Activated naive CD4-positive, alpha-beta T cell (primary cell): ENCODE measurements at places on chromosomes 2 and 18.

GRCh38 chr2:46014911-46015654, 282.1 kb upstream of the EPAS1 start:
- DNase-seq: no peak

DNA sequence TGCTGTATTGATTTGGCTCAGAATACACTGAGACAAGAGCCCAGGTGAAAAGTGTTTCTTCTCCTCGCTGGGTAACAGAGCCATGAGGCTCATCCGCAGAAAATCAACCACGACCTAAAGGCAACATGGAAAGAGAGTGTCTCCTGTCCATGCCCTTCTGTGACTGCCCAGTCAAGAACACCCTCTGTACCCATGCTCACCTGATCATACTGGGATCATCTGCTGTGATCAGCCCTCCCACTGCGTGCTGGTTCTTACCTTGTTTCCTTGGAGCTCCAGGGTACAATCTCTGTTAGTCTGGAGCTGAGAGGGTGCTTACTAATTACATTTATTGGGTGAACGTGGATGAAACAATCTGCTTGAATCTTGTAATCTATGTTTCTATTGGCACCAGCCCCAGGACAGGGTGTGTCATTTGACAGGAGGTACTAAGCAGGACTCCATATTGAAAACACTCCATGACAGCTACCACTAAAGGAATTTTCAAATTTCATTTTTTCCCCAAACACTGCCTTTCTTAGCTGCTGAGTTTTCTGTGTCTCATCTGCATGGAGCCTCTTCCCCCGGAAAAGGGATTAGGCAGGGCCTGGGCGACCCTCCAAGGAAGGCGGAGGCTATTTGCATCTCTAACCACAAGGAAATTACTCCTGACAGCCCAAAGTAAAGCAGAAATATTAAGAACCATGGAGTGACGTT, 39.7 kb upstream of the GRP start:
- no peak for DNase-seq

DNA sequence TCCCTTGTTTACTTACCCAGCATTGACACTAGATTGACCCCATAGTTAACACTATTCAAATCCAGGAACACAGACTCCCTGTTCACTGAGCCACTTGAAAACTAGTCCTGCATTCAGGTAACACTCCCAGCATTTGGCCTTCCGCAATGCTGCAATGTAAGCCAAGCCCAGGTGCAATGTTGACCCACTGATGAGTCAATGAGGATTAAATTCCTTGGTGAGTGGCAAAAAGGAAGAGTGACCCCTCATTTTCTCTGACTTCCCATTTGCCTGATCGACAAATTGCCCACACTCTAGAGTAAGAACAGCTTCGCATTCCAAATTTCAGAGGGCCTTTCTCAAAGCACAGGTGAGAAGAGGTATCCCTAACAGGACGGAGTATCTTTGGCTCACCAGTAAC, 251.9 kb downstream of the FBXO15 start:
- no peak for DNase-seq

GRCh38 chr2:152415231-152415642, 80.3 kb downstream of the FMNL2 start:
- no peak for DNase-seq

GRCh38 chr18:57802213-57803102, 657 bp downstream of the ATP8B1 start:
- no peak for DNase-seq

- DNase-seq: no peak
Measured at GRCh38 chr2:205696927-205697441, 14.7 kb downstream of the NRP2 start.

DNA sequence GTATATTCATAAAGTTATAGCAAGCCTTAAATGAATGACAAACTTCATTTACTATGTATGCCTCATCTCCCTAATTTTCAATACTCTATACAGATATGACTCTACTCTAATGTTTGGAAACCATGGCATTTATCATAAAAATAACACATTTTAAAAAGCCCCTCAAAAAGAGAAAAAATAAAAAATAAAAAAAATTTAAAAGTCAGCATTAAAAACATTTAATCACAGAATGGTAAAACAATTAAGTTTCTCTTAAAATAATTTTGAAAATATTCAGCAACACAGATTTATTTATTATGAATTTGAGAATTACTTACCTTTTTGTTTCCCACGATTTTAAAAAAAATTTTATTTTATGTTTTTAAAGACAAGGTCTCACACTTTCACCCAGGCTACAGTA, 65.0 kb upstream of the CDKL4 start:
- DNase-seq: no peak

DNA sequence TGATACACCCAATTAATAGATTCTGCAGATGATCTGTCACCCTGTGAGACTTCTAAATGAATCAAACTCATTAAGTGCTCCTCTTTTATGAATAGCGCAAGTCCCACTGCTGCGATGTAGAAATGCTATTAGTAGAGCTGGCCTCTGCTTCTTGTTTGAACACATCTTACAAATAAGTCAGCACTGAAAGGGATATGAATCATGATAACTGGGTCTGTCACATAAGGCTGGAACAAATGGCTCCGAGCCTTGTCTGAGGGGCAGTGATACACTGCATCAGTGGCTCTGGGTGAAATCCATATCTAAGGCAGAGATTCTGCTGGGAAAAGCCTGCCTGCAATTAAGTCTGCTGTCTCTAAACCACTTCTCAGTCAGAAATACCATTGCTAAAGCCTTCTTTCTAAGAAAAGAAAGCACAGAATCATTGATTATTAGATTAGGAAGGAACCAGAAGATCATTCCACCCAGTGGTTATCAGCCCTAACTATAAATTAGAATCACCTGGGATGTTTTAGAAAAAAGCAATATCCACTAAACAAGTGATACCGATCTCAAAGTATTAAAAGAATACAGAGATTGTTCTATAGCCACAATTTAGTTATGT, 75.2 kb downstream of the SLC5A7 start:
- DNase-seq: no peak

DNA sequence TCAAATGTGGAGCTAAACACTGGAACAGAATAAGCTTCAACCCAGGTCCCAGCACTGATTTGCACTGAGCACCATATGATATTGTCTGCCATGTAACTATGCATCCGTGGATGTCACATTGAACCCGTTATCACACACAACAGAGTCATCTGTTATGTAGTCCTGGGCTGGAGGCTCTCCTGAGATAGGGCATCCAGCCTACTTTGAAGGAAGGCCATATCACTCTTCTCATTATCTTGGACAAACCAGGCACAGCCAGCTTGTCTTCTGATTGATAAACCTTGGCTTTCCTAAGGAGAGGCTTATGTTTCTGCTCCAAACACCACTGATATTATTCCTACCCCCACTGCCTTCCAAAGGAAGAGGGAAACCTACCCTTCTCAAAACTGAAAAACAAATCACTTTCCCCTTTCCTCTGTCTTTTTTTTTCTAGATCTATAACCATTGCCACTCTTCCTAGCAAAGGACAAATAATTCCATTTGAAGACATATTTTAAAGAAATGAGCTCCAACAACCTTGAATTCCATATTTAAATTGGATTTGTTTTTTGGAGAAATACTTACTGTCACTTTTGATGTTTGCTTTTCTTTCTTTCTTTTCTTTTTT, 16.4 kb downstream of the RSAD2 start:
- no peak for DNase-seq

- no peak for DNase-seq
Measured at GRCh38 chr2:158004126-158004764, 97.4 kb upstream of the UPP2 start.

DNA sequence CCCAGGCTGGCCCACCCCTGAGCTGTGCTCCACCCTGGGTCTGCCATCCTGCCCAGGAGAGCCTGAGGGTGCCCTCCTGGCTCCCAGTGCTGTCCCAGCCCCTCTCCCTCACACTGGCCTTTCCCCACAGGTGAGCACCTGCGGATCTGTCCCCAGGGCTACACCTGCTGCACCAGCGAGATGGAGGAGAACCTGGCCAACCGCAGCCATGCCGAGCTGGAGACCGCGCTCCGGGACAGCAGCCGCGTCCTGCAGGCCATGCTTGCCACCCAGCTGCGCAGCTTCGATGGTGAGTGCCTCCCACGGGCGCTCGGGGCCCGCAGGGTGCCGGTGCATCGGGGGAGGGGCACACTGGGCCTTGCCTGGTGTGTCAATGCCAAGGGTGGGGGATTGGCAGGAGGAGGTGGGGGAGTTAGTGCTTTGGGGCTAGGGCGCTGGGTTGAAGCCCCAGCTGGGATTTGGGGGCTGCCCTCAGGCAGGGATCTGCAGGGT, 23.5 kb downstream of the GPC1 start:
- DNase-seq: no peak

DNA sequence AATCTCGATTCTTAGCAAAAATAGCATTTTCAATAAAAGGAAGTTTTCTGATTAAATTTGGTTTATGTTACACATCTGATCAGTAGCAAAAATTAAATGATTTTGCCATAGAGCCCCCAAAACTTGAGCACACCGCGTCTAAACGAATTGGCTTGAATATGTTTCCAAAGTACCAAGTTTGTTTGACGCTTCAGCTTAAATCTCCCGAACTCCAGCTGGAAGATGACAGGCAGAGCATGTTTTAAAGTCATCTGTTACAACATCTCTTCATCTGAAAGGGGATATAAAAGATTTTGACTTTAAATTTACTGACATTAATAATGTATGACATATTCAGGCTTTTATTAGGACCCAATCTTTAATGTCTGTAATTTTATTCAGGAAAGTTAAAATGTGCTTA, 129.8 kb downstream of the NCK2 start:
- no peak for DNase-seq

DNA sequence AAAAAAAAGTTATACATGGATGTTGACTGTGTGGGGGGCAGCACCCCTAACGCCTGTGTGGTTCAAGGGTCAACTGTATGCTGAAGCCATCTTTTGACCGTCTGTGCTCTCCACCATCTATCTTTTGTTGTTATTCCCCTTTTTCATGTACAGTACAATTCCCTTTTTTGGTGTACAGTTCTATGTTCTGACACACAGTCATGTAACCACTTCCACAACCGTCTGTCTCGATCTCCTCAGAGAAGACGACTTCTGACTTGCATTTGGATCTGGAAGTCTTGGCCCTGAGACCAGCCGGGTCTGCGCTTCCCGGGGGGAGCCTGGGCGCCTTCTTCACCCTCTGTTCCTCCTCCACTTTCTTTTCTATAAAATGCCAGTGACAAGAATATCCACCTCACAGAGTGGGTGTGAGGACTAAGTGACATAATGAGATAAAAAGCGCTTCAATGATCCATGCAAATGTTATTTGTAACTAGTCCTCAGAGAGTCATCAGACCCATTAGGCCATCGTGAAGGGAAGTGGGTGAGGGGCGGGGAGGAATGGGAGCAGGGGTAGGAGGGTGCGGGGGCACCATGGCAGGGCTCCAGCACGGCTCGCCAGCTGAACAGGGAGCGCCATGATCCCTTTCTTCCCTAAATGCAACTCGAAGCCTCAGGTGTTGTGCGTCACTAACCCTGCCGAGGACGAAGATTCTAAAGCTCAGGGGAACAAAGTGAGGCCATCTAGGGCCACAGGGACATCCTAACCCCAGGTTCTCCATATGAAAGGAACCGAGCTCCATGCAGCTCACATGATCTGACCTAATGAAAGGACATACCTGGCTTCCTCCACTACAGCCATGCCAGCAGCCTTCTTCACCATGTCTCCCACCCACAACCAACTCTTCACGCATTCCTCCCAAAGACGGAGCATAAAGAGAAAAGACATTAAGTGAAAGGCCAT, 16.6 kb downstream of the ADCY3 start:
- DNase-seq: no peak

GRCh38 chr2:25341011-25341727, 556 bp downstream of the DNMT3A start:
- DNase-seq: peak; percentile 24

DNA sequence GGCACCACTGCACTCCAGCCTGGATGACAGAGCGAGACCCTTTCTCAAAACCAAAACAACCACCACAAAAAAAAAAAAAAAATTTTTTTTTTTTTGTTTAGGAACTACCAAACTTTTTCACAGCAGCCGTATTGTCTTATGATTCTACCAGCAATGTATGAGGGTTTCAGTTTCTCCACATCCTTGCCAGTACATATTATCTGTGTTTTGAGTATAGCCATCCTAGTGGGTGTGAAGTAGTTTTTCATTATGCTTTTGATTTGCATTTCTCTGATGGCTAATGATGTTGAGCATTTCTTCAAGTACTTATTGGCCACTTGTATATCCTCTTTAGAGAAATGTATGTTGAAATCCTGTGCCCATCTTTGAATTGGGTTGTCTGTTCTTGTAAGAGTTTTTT, 51.7 kb downstream of the COX7A2L start:
- DNase-seq: no peak

GRCh38 chr2:137968477-137969417, 4.5 kb downstream of the HNMT start:
- no peak for DNase-seq

- DNase-seq: no peak
Measured at GRCh38 chr2:176936410-176936809, 276.2 kb upstream of the HNRNPA3 start.

DNA sequence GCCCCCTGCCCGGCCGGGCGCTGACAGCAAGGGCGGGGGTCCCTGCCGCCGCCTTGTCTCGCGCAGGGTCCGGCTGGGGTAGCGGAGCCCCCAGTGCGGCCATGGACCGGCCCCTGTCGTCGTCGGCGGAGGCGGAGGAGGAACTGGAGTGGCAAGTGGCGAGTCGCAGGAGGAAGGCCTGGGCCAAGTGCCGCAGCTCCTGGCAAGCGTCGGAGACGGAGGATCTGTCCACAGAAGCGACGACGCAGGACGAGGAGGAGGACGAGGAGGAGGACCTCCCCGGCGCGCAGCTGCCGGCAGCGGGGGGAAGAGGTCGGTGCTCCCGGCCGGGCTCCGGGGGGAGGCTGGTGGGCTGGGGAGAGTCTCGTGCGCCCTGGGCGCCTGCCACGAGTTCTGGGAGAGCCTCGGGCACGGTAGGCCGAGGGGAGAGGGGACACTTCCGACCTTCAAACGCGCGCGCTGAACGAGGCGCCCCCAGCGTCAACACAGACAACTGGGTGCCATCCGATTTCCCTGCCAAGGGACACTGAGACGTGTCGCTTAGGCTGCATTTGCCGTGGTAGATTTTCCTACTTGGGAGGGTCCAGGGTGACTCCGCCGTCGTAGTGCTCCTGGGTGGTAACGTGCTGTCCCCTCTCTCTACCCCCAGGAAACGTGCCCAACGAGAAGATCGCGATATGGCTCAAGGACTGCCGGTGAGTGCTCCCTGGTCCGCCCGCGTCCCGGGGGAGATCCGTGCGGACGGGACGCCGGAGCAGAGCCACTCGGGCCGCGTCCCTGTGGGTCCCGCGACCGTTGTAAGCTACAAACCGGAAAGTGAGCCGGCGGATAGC, 652 bp downstream of the ITPRID2 start:
- peak; percentile 17 for DNase-seq
